ENCODE measurements at places on chromosomes 5 and 9.

- no peak for DNase-seq
These were observed 165.2 kb downstream of the PDE4D start for GRCh38 chr5:59728356-59728755.

DNA sequence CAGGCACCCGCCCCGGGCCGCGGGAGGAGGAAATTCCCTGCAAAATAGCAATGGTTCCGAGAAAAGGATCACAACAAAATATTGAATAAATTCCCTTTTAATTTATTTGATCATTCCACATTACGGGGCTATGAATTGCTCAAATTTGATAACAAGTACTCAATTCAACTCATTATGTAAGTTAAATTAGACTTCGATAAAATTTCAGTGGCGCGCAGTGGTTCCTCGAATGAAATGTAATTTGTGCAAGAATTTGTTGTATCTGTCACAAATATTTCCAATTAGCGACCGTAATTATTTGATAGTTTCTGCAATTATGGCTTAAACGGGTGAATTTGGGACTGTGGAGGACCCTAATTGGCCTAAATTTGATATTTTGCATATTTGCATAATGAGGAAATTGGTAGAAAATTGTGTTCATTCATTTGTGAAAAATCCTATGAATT, 76.0 kb upstream of the TBCA start:
- DNase-seq: no peak

- DNase-seq: no peak
These were observed 47.0 kb upstream of the HOMER1 start for GRCh38 chr5:79560771-79561524.

- DNase-seq: no peak
These were observed 31.4 kb downstream of the RXRA start for GRCh38 chr9:134357631-134358025.

DNA sequence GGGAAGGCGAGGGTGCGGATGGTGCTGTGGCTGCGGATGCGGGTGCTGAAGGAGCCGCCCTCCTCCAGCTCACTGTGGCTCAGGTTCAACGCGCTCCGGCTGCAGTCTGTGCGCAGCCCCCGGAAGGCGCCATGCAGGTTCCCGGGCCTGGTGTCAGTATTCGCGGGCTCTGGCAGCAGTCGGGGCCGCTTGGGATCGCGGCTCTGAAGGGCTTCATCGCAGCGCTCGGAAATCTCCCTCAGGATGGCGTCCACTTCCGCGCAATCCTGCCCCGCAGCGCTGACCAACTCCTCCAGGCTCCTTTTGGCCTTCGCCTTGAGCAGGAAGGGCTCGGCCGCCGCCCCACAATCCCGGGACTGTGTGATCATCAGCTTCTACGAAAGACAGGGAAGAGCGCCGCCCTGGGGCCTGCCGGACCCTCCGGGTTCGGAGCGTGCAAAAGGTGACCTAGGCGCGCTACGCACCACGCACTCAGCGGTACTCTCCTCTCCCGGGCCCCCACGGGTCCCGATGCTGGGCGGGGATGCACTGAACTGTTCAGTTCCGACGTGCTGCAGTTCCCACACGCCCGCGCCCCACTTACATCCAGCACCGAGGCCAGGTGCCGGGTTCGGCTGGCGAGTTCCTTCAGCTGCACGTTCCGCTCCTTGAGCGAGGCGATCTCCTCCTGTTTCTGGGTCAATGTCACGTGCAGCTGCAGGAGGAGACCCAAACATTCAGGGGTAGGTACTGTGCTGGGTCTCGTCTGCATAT, 6.5 kb downstream of the MCIDAS start:
- DNase-seq: no peak

DNA sequence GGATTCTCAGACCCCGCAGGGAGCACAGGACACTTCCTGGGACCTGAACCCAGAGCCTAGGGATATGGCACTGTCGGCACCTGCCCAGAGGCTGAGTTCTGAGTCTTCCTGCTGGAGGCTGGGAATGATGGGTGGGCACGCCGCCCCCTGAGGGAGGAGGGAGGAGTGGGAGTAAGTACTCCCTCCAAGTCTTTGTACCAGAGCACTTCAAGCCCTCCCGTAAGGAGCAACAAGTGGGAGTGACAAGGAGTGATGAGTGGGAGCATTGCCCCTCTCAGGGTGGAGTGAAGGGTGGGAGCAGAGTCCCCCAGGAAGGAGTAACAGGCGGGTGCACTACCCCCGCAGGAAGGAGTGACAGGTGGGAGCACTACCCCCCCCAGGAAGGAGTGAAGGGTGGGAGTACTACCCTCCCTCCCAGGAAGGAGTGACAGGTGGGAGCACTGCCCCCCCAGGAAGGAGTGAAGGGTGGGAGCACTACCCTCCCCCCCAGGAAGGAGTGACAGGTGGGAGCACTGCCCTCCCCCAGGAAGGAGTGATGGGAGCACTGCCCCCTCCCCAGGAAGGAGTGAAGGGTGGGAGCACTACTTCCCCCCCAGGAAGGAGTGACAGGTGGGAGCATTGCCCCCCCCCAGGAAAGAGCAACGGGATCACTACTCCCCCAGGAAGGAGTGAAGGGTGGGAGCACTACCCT, 100.1 kb downstream of the CACNA1B start:
- DNase-seq: no peak

DNA sequence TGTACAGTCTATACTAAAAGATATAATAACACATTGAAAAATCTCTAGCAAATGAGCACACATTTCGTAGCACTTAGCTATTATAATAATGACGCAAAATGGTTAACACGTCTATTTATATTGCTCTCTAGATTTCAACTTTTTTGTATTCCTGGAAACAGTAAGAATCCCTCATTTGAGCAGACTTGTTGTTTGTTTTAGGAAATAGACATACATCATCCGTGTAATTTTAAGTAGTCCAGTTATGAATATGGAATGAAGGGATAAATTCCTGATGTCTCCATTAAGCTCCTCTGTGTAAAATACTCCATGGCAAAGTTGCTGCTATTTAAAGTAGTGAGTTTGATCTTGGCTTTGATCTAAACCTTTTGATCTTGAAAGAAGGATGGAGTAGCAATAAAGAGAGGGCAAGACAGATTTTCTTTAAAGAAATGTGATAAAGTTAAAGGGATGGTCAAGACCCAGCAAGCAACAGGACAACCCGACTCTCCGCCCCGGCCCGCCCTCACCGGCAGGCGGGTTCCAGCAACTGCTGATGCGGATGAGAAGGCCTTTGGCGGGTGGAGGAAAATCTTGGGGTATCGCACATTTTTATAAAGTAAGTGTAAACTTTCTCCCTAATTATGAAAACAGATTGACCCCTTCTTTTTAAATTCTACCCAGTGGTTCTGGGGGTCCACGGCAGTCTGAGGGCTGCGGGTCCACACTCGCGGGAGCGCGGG, 277.4 kb downstream of the AOPEP start:
- DNase-seq: no peak

DNA sequence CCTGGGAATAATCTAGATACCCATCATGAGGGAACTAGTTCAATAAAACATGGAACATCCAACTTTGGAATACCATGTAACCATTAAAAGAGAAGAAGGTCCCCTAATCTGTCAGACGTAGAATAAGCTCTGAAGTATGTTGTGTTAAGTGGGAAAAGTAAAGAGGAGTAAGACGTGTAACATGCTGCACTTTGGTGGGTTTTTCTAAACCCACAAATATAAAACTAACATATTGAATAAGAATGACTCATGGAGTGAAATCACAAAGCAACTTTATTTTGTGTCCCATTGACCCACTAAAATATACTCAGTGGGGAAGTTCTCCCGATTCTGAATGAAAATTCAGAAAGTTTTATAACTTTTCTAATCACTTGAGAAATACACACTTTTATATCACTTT, 67.9 kb upstream of the PIK3R1 start:
- DNase-seq: no peak

DNA sequence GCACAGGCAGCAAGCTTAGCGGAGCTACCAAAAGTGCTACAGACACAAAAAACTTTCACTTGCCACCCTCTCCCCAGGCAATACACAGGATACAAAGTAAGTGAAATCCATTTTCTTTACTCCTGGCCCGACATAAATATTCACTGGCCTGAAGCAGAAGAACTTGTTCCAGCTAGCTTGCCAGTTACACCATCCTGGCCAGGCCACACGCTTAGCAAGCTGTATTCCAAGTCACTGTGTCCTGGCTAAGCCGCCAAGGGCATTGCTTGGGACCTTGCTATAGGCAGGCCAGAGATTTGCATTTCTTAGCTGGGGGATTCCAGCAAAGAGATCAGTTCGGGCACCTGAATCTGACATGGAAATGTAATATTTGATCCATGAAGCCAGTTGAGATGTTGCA, 71.0 kb upstream of the SLC1A3 start:
- no peak for DNase-seq

DNA sequence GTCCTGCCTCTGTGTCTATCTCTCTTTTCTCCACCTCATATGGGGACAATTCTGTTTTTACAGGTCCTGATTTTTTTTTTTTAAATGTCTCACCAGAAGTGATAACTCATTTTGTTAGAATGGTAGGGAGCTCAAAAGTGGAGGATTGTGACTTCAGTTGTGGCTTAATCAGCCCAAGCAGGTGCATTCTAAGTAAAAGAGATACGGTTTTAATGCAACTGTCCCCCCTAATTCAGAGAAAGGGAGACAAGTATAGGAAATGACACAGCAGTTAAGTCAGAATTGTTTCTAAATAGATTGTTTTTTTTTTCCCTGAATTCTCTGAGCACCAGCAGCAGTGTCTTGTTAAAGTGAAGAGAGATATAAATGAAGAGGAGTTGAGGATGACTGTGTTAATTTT, 24.5 kb downstream of the MAST4 start:
- no peak for DNase-seq

DNA sequence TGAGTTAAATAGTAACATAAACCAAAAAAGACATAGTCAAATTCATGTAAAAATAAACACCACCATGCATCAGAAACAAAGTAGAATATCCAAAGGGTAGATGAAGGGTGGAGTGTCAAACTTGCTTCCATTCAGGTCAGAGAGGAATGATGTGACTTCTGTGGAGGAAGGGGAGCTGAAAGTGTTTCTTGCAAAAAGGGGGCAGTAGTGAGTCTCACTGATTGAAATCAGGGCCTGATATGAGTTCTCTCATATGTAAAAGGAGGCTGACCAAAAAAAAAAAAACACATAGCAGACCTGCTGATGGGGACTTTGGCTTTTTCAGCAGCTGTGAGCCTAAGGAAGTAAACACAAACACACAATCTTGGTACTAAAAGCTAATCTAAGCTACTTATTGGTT, 38.8 kb upstream of the RGMB start:
- DNase-seq: no peak

DNA sequence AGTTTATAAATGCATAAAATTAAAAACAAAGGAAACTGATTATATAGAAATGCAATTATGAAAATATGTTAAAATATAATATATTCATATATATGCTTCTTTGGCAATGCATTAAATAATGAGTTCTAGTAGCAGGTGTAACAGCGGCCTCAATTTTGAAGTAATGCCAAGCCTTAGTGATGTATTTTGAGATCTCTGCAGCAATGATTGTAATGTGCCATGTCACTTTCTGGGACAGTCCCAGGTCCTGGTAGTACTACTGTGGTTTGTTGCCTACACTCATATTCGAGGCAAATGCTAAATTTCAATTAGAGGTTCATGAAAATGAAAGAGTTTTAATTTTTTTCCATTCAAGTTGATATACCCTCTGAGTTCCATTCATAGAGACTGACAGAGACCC, 75.8 kb upstream of the ORM1 start:
- DNase-seq: no peak

- DNase-seq: no peak
These were observed 215.7 kb upstream of the ELL2 start for GRCh38 chr5:96177303-96177869.

GRCh38 chr5:96074870-96075269, 113.2 kb upstream of the ELL2 start:
- DNase-seq: no peak

DNA sequence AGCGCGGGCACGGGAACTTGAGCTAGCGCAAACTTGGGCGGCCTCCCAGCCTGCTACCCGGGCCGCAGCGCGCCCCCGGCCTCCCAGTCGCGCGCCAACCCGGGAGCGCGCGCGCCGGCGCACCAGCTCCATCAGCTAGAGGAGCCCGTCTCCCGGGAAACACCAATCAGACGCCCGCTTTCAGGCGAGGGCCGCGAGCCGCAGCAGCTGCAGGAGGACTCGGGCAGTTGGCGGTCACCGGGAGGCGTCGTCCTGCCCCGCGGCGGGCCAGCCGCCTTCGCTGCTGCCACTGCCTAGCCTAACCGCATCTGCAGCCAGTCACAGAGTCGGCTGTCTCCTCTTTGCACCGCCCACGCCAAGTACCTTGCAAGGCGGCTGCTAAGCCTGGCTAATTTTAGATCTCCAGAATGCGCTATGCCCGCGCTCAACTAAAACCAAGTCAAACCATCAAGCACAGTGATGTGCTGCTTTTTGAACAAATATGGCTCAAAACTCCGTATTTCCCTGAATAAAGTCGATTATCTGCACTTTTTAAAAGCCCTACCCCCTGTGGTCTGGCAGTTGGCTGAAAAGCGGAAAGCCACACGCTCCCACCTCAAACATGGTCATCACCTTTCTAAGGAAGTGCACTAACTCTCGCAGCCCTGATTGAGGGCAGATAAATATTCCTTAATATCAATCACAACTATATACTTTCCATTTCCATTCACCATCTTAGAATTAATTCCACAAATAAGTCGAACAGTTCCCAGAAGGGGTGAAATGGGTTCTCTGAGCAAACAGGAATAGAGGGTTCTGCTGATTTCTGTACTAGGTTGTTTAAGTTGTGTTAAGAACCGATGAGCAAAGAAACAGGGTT, 221.8 kb downstream of the MEF2C start:
- DNase-seq: peak; percentile 95

GRCh38 chr5:131239686-131240085, 24.2 kb upstream of the CDC42SE2 start:
- DNase-seq: no peak

DNA sequence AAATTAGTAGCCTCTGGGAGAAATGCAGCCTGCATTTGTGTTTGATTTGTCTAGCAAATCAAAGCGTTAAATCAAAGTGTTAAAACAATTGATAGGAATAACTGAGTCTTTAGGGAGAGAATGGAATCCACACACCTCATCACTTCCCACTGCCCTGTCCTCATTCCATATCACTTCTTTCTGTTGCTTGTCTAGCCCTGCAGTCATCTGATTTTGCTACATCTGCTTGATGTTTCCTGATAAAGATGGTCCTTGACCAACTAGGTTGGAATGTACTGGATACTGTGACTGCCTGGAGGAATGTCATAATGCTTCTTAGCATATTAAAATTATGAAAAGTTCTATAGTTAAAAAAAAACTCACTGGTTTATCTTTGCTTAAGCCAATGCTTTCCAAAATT, 119.9 kb downstream of the DOCK2 start:
- DNase-seq: no peak

Data from HAP-1 (cell line).